ENCODE measurements at places on chromosomes 4 and X.

GRCh38 chrX:118528071-118528737 is 32.6 kb downstream of the DOCK11 start:
- peak; percentile 34 for DNase-seq

DNA sequence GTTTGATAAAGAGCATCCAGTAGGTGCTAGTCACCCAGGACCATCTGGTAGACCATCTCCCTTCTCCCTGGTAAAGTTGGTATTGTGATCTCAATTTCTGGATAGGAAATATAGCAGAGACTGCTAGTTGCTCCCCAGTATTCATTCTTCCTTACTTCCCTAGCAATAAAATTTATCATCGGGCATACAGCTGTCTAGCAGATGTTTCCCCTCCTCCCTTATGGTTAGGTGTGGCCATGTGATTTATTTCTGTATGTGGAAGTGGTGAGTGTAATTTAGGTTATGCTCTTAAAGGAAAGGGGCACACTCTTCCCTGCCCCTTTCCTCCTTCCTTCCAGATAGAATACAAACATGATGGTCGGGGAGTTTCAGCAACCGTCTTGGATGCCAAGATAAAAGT is 12.3 kb upstream of the KCND1 start:
- DNase-seq: no peak

- no peak for DNase-seq
Observed at GRCh38 chr4:73378887-73379286, 25.2 kb upstream of the ALB start.

GRCh38 chrX:12955882-12956703 is 18.8 kb upstream of the TMSB4X start:
- peak; percentile 57 for DNase-seq

GRCh38 chr4:153497091-153497531 is 31.0 kb downstream of the TMEM131L start:
- no peak for DNase-seq

DNA sequence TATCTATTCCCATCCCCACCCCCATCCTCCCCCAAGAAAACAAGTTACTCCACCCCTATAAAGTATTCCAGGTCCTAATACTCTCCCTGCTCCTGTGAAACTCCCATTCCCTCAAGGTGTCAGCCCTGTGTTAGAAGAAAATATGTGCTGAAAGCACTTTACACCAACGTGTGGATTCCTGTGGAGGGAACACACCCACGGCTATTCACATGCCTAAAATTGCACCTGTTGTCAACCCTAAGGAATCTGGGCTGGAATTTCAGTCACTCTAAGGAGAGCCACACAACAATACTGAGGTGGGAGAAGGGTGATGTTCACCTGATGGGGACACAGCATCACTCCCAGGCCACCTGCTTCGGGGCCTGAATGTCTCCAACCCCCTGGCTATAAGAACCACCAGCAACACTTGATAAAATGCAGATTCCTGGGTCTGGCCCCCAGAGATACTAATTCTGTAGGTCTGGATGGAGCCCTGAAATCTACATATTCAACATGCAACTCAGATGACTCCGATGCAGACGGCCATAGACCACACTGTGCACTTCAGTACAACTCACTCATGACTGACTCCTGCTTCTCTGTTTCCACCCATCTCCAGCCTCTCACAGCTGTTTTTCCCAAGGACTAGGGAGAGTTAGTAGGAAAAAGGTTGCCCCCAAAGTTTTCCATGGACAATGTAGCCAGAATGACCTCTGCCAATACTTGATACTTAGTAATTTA is 15.8 kb downstream of the SCD5 start:
- DNase-seq: no peak

DNA sequence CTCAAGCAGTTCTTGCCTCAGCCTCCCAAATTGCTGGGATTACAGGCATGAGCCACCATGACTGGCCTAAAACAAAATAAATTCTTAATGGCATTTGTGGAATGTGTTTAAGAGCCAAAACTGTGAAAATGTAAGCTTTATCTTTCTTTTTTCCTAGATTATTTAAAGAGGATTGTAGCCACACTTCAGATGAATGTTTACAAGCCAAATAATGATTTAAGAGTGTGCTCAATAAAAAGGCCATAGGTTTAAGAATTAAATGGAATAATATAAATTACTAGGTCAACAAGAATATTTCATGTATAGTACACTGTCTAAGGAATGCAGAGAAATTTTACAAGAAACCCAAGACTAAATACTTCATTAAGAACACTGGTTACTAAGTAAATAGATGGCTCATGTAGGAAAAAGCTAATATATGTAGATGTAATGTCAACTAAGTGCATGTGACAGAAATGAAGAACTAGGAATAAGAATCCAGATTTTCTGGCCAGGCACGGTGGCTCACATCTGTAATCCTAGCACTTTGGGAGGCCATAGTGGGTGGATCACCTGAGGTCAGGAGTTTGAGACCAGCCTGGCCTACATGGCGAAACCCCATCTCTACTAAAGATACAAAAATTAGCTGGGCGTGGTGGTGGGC is 21.3 kb upstream of the UGDH start:
- no peak for DNase-seq

- no peak for DNase-seq
Observed at GRCh38 chr4:101981756-101982155, 191.2 kb downstream of the BANK1 start.

- DNase-seq: no peak
Observed at GRCh38 chrX:153800177-153800722, 5.8 kb downstream of the SSR4 start.

GRCh38 chrX:30302956-30303355 is 6.2 kb downstream of the NR0B1 start:
- no peak for DNase-seq

DNA sequence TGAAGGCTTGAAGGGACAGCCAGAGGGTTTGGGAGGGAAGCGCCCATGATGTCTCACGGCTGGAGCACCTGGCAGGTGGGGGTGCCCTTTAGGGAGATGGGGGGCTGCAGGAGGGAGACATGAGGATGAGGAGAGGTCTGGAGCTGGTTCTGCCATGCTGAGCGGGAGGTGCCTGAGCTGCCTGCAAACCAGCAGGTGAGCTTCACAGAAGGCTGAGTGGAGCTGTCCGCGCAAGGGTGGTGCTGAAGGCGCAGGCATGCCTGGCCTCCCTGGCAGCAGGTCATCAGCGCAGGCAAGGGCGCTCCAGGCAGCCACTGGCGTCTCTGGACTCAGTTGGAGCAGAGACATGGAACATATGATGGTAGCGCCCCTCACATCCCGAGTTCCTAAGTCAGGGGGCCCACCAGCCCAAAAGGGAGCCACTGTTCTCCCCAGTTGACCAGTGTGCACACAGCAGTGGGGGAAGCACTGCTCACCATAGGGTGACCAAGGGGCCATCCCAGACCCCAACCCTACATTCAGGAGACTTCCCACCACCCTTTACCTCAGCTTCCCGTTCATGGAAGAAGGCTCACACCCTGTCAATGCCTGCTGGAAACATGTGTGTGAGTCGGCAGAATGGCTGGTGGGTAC is 25.8 kb downstream of the ADRA2C start:
- DNase-seq: no peak

- no peak for DNase-seq
Observed at GRCh38 chr4:85700362-85700761, 225.4 kb downstream of the ARHGAP24 start.

GRCh38 chrX:113959912-113960626 is 623.8 kb upstream of the HTR2C start:
- DNase-seq: no peak

GRCh38 chr4:141158219-141158618 is 24.9 kb upstream of the RNF150 start:
- no peak for DNase-seq

GRCh38 chr4:53721263-53721662 is 130.0 kb upstream of the LNX1 start:
- DNase-seq: no peak

DNA sequence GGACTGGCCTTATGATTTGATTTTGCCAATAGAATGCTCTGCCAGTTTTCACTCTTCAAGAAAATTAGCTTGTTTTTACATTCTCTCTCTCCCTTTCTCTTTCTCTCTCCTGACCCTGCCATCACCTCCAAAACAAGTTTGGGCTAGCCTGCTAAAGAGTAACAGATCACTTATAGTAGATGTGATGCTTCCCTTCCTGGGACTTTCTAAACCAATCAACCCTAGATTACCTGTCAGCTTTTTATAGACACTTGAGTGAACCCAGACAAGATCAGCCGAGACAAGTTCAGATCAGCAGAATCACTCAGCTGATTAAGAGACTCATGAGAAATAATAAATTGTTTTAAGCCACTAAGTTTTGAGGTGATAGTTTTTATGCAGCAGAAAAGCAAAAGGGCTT is 521.2 kb downstream of the ANKRD50 start:
- no peak for DNase-seq

- peak; percentile 27 for DNase-seq
Observed at GRCh38 chr4:7876201-7876875, 63.3 kb downstream of the AFAP1 start.

DNA sequence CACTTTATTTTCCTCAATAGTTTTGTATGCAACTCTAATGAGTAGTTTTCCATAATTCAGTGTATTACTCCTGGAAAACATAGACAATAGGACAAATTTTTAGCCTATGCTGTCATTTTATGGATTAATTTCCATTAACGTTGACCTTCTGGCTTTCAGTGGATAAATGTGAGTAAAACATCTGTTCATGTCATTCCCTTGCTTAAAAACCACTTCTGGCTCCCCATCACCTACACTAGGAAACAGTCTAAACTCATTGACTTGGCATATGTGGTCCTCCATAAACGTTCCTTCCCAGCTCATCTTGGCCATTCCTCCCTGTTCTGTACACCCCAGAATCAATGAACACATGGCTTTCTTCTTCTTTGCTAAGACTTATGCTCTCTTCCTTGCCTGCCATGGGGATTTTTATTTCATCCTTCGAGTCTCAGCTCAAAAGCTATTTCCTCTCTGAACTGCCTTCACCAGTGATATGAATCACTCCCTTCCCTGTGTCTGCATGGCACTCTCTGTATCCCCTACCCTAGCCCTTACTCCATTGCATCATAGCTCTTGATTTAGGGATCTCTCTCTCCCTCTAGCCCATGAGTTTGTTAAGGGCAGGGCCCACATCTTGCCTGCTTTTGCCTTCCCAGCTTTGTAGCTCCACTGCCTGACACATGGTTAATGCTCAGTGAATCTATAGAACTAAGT is 34.8 kb downstream of the DOCK11 start:
- no peak for DNase-seq

GRCh38 chr4:148436512-148436911 is 5.7 kb downstream of the NR3C2 start:
- DNase-seq: no peak

DNA sequence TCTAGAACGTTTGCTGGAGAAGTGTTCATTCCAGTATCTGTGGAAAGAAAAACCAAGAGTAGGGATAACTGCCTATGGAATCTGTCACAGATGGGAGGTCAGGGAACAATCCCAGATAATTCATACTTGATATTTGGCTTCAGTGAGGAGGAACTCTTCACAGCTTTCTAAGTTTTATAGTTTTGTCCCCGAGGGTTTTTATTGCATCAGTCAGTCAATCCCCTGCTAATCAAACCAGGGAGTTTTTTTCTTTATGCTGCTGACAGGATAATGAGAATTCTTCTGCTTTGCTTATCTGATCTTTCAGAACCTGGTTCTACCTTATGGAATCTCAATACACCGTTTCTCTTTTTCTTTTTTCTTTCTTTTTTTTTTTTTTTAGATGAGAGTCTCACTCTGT is 633 bp upstream of the TRIML2 start:
- no peak for DNase-seq

GRCh38 chrX:75074475-75074874 is 81.6 kb downstream of the ABCB7 start:
- DNase-seq: no peak

- DNase-seq: no peak
Observed at GRCh38 chr4:11669156-11669555, 240.5 kb upstream of the HS3ST1 start.

DNA sequence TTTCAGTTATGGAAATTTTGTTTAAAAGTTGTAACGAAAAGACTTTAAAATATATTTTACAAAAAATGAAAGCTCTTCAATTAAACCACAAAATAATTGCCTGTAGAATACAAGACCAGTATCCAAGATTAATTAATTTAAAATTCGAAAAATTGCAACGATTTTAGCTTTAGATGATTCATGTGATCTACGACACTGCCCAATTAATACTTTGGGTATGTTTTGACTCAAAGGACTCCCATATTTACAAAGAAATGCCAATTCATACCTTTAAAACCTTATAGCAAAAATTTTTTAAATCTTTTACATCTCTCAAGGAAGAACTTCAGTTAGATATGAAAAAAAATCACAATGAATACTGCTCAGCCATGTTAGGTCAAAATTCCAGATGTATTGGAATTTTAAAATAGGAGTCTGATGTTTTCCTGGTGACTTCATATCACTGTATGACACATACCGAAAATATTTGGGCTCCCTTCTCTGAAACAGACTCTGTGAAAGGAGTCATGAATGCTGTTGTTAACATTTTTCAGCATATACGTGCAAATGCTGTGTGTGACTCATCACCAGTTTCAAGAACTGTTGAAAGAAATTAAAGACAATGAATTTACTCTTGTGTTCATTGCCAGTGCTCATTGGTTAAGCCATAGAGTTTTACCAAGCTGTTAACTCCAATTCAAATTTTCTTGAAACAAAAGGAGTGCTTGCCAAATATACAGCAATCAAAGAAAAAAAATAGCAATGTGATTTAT is 13.8 kb upstream of the SMS start:
- no peak for DNase-seq

GRCh38 chrX:18461431-18461830 is 36.0 kb downstream of the CDKL5 start:
- no peak for DNase-seq

DNA sequence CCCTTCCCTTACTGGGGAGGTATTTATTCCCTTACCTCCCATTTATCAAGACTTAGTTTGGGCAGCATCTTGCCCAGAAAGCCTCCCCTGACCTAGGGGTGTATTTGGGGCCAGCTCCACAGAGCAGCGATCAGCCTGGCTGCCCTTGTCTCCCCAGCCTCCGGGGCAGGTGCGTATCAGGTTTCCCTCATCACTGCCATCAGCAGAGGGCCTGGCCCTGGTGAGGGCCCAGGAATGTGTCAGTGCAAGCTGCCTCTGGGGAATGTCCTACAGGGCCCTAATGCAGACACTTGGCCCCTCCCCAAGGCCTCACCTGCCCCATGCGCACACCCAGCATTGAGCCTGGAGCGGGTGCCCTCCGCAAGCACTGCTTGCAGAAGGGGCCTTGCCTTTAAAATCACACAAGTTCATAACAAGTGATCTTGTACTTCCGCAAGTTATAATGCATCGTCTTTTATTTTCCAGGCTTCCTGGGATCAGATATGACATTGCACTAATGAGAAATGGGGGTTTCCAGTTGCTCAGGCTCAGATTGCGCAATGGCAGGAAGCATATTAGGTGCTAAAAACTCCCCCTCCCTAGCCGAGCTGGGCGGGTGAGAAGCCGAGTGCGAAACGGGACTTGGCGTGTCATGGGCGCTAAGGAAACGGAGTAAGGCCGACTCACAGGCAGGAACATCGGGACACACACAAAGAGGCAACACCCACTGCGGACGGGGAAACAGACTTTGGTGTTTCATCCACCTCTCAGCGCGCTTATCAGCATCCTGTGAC is 25.4 kb upstream of the AFAP1 start:
- no peak for DNase-seq

DNA sequence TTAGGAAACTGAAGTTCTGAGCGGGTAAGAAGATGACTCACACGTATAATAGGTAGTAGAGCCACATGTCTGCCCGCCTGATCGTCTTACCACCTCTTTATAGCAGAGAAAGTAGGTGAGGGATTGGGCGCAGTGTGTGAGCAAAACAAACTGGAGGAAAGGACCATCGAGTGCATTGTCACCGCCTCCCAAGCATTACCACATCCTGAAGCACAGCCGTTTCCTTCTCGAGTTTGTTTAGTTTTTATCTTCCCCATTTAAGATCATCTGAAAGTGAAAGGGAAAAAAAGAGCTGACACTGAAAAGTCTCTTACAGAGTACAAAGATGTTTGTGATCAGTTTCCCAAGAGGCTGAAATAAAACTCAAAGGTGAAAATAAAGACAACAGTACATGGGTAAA is 14.8 kb downstream of the PDK3 start:
- DNase-seq: peak; percentile 57

All from activated CD8-positive, alpha-beta memory T cell treated with anti-CD3 and anti-CD28 coated beads for 4 hours (primary cell).